ENCODE measurements at places on chromosomes 4 and X.
A peak's percentile ranks its signal among the peaks of the same experiment; 100 is the strongest.

GRCh38 chrX:77622672-77623071 is 163.3 kb downstream of the ATRX start:
- DNase-seq: no peak

- DNase-seq: no peak
Observed at GRCh38 chrX:13770013-13770535, 35.5 kb downstream of the OFD1 start.

GRCh38 chr4:111943796-111944203 is 201.5 kb upstream of the FAM241A start:
- DNase-seq: peak; percentile 73

GRCh38 chr4:109803924-109804571 is 2.2 kb upstream of the CFI start:
- peak; percentile 23 for DNase-seq

GRCh38 chr4:168667921-168668320 is 171.1 kb downstream of the PALLD start:
- DNase-seq: no peak

DNA sequence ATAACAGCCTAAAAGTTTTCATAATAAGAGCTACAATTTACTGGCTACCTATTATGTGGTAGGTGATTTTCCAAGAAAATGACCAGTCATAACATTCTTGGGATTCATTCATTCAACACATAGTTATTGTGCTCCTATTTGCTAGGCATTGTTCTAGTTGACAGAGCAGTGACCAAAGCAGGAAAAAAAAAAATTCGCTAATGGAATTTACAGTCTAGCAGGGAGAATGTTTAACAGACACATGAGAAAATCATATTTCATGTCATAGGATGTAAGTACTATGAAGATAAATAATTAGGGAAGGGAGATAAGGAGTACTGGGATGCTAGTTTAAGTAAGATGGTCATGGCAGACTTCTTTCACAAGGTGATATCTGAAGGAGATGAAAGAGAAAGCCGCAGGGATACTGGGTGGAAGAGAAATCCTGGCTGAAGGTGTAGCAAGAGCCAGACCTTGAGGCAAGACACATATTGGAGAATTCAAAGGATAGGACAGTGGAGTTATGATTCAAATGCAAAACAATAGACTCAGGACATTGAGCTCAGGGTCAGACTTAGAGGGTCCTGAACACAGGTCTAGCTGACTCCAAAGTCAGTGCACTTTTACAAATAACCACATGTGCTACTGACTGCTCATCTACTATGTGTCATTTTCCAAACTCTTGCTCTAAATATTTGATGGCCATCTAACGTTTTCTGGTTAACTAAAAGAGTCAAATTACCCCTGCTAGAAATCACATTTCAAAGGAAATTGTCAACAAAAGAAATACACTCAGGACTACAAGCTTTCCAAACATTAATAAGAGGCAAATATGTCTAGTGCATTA is 20.4 kb downstream of the SPCS3 start:
- DNase-seq: no peak

DNA sequence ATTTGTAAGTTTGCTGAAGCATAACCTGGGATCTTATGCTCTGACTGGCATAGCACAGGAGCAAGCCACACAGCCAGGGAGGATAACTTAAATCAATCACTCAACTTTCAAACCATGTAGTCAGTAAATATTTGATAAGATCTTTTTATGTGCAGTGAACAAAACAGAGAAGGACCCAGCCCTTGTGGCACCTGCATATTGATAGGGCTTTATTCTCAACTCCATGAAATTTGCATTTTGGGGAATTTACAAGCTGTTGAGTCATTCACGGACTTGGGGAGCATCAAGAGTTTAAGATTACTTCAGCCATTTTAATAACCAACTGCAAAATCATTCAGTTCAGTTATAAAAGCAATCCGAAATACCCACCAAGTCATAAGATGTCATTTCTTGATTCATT is 122.6 kb downstream of the COMMD8 start:
- DNase-seq: no peak
